ENCODE measurements at places on chromosomes 16 and 17. TPM values are rescaled to one million over a fixed set of nuclear protein-coding genes. Genes with fewer than 3 reads are reported as not detected.
A peak's percentile ranks its signal among the peaks of the same experiment; 100 is the strongest.

ZP2 gene
- not detected for total RNA-seq

TBC1D3I gene
- total RNA-seq, result 0.68 TPM

AGRP gene
- not detected for total RNA-seq

- no peak for ATAC-seq
These were observed 113.3 kb downstream of the FTO start for GRCh38 chr16:53817117-53817755.

DNA sequence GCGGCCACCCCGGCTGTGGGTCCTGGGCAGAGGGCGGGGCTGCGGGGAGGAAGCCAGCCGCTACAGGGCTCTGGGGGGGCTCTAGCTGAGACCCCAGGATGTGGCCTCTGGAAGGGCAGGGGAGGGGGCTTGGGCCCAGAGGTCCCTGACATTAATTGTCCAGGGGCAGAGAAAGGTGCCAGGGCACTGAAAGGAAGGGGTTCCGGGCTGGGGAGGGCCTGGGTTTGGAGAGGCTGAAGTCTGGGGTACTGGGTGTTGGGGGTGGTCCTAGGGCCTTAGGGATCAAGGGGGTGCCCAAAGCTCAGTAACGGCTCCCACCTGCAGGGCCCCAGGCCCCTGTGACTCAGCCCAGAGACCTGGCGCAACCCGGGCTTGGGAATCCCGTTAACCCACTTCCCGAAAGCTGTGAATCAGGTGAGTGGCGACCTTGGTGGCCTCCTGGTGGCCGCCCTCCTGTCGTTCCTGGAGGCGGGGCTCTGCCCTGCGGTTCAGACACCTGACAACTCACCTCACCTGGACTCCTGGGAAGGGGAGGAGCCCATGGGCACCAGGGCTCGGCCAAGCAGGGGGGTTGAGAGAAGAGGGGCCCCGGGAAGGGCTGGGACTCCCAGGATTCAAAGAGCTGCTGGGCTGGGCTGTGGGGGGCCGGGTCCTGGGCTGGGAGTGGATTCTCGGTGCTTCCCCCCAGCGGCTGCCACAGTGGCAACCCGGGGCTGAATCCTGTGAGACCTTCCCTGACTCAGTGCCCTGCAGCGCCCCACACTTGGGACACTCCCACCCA, 465 bp upstream of the PRSS22 start:
- ATAC-seq, result peak; percentile 76

Measured in esophagus mucosa (tissue), 1 donor.